ENCODE measurements at places on chromosomes 16 and 17.

DNA sequence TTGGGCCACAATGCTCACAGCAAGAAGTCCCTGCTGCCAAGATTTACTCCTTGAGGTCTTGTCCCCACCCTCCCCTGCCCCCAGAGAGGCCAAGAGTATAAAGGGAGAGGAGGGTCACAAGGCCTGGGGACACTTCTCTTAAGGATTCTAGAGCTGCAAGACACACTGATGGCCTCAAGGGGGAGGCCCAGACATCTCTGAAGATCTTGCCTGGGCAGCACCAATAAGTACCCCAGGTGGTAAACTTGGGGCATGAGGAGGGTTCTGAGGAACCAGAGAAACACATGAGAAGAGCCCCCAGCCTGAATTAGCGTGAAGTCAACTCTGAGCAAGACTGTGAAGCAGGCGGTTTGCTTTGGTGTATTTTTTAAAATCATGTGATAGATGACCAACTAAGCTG, 26.8 kb upstream of the MTMR4 start:
- no peak for DNase-seq

- DNase-seq = peak; percentile 45
Observed at GRCh38 chr16:27712251-27712711, 162.3 kb downstream of the KATNIP start.

- no peak for DNase-seq
Observed at GRCh38 chr17:3827124-3827773, 18.8 kb downstream of the NCBP3 start.

DNA sequence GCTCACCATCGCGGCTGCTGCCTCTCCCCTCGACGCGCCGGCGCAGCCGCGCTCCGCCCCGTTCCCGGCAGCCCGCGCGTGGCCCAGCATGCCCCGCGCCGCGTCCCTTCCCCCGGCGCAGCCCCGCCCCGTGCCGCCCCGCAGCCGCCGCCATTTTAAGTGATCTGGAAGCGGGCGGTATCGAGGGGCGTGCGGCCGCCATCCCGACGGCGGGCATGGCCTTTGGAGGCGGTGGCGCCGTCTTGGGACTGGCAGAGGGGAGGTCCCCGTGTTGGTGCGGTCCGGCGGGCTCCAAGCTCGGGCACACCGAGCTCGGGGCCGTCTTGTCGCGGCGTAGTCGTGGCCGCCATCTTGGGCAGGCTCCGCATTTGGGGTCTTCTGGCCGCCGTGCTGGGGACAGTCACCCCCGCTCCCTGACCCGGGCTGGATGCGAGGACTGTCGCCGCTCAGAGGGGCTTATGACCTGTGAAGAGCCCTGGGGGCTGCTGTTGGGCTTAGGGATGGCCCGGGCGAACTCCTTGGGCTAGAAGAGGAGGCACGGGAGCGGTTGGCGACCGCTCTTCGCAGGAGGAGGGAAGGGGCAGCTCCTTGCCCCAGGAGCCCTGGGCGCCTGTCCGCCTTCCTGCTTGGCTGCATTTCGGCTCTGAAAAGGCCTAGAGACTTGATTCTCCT, at the start of gene ELOB:
Gene ELOB, minus strand, starts transcription at position 50 of the 672 bp plus-strand sequence. Its CDS starts 41 bp downstream, at position 9.
- DNase-seq = peak; percentile 93

GRCh38 chr16:83404261-83404660, 403.5 kb upstream of the HSBP1 start:
- no peak for DNase-seq

- DNase-seq = no peak
Observed at GRCh38 chr17:70047619-70048419, 27.2 kb upstream of the KCNJ16 start.

- DNase-seq = no peak
Observed at GRCh38 chr17:27512031-27512430, 55.8 kb downstream of the KSR1 start.

DNA sequence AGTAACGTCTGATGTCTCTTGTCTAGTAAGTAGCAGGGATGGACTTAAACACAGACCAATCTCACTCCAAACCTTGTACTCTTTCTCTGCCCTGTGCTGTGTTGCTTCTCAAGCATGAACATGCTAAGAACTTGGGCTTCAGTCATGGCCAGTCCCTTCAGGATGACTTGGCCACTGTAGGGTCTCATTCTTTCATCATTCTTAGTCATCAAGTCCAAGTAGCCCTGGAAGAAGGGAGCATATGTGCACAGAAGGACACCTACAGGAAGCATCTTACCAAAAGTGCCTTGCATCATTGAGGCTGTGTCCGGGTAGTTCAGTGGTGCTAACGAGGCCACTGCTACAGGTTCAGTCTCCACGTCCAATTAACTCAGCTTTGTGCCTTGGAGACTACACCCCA, 80.7 kb downstream of the CDK5R1 start:
- no peak for DNase-seq

DNA sequence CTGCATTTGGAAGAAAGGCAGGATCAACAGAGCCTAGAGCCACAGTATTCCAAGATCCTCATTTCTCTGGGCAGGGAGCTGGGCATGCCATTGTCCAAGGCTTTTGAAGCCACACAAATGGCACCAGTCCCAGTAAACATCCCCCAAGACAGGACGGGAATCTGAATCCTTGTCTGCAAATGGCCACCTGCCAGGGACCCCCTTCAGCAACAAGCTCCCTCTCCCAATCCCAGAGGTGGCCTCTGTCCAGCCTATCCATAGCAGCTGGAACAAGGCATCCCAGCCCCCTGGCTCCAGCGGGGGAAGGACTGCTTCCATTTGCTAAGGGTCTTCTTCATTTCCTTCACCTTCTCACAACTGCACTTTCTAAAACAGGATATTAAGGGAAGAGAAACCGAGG, 204.4 kb downstream of the C16orf78 start:
- DNase-seq = peak; percentile 49

DNA sequence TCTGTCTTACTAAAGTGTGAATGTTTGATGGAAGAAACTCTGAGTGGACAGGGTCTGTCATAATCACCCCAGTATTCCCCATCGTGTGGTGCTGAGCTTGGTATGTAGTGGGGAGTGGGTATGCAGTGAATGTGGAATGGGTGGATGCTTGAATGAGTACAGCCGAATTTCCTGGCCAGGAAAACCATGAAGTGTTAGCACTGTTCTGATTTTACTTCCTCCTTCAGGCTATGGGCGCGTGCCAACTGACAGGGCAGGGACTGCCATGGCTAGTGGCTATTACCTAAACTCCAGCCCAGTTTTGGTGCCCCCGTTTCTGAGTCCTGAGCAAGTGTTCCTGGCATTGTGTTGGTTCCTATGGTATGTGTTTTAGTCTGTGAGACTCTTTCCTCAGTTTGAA, 48.6 kb downstream of the PRKCA start:
- DNase-seq = peak; percentile 71

- no peak for DNase-seq
Observed at GRCh38 chr17:45895304-45895968, 1.1 kb downstream of the MAPT start.
